ENCODE measurements at places on chromosomes 11 and 22.

- no peak for DNase-seq
Observed at GRCh38 chr11:8002676-8003075, 15.5 kb downstream of the EIF3F start.

- no peak for DNase-seq
Observed at GRCh38 chr11:128488471-128488870, 98.9 kb downstream of the ETS1 start.

DNA sequence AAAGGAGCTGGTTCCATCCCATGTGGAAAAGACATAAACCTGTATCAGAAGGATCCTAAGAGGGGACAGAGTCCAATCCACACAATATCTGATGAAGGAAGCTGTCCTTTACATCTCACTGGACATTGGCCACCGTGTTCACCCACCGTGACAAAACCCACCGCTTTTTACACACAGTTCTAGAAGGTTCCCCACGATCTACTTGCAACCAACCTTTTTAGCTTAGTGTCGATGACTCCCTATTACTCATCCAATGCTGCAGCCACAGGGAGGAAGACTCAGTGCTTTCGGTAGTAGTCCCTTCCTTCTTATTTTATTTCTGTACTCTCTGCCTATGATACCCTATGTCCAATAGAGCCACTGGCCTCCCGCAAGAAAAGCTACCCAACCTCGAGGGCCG lies 65.4 kb downstream of the MAPK1 start:
- no peak for DNase-seq

DNA sequence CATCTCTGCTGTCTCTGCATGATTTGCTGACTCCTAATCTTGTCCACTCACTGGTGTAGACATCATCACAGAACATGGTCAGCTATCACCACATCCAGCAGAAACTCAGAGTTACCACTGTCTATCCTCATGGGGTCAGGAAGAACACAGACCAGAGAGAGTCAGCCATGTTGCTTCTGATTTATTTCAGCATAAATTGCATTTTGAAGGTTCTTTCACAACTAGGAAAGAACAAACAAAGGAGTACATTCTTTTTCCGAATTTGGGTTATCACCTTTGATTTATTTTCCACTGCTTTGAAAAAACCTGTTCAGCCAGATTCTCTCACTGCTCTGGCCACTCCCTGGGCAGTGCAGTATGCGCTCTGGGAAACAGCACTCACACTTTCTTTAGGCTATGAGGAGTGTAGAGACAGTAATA lies 172.0 kb upstream of the MTMR2 start:
- DNase-seq: no peak

DNA sequence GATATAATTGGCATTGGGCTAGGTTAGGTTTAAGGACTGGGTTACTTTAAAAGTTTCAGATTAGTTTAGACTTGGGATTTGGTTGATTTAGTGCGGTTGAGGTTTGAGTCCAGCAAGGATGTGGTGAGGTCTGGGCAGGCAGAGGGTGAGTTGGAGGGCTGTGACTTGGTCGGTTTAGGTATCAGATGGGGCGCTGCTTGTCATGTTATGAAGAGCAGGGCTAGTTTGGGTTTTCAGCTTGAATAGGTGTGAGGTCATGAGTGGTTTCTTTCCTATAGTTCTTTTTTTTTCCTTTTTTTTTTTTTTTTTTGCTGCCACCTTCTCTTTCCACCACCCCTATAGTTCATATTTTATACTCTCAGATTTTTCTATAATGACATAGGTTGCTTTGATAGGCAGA lies 4.8 kb downstream of the CLCF1 start:
- no peak for DNase-seq

DNA sequence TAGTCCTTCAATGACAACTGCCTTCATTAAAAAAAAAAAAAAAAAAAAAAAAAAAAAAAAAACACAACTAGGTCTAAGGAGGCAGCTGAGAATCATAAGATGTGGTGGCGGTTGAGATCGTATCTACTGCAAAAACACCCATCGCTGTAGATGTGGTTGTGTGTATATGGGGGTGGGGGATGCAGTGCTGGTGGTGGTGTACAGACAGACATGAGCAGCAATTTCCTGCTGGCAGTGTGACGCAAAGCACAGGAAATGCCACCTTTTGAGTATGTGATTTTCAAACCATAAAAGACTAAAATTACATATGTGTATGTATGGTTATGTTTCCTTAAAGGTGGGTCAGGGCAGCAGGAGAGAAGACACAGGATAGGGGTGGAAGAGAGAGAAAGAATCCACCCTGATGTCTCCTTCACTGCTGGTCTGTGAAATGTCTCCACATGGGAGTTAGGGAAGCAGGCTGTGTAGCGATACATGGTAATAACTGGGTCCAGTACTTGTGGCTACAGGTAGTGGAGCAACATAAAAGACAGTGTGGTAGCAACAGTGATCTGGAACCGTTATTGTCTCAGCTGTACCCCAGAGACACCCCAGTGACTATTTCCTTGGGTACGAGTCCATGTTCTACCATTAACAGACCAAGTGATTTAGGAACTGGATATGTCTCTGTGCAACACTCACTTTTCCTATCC lies 57.9 kb downstream of the SYTL2 start:
- DNase-seq: peak; percentile 80

DNA sequence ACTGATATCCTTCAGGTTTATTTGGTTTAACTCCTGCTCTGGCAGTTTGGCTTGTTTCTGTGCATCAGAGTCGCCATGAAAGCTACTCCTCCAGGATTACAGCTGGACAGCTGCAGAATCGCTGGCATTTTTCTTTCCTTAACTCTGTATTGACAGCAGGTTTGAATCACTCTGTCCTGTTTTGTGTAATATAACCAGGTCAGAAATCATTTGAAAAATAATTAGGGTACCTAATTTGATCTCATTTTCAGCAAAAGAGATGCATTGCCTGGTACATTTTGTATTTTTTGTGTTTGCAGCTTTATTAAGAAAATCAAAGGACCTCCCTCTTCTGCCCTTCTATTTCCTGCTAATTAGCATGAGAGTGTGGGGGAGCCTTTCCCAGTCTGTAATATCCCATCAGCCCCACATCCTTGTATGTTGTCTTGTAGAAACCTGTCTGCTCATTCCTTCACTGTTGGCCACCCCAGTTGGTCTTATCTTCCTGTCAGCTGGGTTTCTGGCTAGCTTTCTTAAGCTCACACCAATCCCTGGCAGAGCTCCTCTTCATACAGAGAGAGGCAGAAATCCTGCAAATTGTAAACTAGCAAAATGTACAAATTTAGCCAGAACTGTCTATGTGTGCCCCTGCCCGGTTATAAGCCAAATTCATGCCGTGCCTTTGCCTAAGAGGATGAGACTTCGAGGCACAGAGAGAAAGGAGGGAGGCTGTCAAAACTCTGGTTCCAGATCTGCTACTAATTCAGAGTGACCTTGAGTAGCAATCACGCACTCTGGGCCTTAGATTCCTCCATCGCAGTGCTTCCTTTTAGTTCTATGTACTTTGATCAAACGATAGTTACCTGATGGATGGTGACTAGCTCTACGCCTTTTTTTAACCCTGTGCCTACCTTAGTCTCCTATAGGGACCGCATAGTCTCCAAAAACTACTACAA lies 200.6 kb downstream of the NAV2 start:
- no peak for DNase-seq

DNA sequence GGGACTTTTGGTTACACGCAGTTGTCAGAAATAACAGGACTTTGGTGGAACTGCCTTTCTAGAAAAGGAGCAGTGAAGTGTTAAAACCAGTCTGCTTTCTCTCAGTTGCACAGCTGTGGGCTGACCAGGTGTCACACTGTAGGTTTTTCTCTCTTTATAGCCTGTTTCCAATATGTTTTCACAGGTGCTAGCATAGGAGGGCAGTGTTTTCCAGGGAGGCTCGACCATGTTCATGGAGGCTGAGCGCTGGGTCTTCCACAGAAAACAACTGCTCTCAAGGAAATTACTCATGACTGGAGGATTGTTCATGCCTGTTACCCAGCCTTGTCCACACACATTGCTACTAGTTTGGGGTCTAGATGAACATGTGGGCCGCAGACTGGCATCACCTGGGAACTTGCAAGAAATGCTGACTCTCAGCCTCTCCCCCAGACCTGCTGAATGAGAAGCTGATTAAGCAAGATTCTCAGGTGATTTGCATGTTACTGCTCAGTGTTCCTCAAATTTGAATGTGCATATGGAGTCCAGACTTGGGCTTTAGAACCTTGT lies 157.7 kb downstream of the MAML2 start:
- DNase-seq: no peak

GRCh38 chr22:29218758-29219408 lies 13.2 kb downstream of the EMID1 start:
- no peak for DNase-seq

DNA sequence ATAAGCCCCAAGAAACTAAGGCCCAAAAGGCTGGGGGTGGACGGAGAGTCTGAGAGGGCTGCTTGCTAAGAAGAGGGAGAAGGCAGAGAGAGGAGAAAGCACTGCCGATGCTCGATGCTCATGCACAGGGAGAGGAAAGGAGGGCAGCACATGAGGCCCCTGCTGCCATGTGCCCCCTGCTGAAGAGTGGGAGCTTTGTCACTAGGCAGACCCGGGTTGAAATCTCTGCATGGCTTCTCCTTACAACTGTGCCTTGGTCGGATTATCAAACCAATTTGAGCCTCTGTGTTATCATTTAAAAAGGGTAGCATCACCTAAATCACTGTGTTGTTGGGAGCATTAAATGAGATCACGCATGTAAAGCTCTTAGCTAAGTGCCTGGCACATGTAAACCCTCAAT lies 330.5 kb downstream of the NXPE2 start:
- no peak for DNase-seq

GRCh38 chr11:35281169-35281688 lies 138.1 kb downstream of the SLC1A2 start:
- no peak for DNase-seq

- no peak for DNase-seq
Observed at GRCh38 chr11:97237151-97237550, 847.3 kb downstream of the JRKL start.

- no peak for DNase-seq
Observed at GRCh38 chr11:118497831-118498230, 29.4 kb upstream of the TTC36 start.

GRCh38 chr11:6129011-6129410 lies 21.5 kb downstream of the OR56B4 start:
- no peak for DNase-seq

GRCh38 chr22:45291061-45291930 lies 6.5 kb downstream of the UPK3A start:
- no peak for DNase-seq

DNA sequence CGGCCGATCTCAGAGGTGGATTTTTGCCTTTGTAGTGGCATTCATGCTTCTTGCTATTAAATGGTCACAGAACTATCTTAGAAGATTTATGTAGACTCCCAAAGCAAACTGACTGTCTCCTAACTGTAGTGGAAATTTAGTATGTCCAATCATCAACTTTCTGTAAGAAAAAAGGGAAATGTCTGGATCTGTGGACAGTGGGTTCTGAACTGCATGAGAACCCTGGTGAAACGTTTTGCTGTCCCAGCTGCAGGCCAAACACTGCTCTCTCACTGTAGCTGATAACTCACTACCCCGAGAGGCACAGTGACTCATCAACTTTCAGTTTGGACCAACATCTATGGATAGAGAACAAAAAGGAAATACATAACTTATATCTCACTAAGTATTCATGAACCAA lies 387.1 kb downstream of the SOX6 start:
- no peak for DNase-seq

- DNase-seq: no peak
Observed at GRCh38 chr22:29344137-29344536, 28.6 kb upstream of the RASL10A start.

DNA sequence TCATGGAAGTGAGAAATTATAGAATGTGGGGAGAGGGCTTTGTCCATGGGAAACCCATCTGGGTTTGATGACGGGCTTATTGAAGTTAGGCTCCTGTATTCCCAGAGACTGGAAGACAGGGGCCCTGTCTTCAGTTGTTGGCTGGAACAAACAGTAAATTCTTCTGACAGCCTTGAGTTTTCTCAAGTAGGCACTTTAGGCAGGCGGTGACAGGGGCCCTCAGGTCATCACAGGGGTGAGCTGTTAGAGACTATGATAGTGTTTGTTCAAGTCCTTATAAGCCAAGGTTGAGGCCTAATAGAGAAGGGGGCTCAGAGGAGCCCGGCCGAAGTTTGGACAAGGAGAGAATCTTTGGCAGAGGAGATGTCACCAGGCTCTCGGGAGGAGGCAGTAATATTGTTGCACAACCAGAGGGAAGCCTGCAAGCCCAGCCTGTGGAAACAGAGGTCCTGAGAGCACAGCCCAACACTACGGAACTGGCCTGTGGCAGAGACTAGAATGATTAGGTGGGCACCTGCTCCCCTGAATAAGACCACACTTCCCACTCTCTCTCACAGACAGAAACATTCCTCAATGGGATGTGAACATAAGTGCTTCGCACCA lies 20.2 kb upstream of the IL17RA start:
- DNase-seq: no peak

- no peak for DNase-seq
Observed at GRCh38 chr22:48700180-48700565, 1127.5 kb downstream of the BRD1 start.

DNA sequence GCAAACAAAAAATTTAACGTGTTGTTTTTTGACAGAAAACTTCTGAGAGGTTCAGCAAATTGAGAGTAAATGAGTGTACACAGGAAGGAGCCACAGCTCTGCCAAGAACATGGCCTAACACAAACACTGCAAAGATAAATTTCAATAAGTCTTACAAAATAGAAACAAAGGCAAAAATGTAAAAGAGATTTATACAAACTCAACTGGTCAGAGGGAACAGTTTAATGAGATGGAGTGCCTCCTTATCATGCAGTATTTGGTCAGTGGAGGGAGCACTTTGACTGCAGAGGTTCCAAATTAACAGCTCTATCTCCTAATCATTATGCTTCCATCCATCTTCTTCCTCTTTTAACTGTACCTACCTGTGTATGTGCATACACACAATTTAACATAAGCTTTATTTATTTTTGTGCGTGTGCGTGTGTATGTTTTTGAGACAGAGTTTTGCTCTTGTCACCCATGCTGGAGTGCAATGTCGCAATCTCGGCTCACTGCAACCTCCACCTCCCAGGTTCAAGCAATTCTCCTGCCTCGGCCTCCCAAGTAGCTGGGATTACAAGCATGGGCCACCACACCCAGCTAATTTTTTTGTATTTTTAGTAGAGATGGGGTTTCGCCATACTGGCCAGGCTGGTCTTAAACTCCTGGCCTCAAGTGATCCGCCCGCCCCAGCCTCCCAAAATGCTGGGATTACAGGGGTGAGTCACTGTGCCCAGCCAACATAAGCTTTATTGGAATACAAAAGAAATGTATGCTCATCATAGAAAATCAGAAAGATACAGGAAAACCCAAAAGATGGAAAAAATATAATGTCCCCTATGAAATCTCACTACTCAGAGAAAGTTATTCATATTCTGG lies 111.9 kb downstream of the MRTFA start:
- no peak for DNase-seq

- no peak for DNase-seq
Observed at GRCh38 chr22:24405631-24406321, 21.6 kb upstream of the ADORA2A start.

DNA sequence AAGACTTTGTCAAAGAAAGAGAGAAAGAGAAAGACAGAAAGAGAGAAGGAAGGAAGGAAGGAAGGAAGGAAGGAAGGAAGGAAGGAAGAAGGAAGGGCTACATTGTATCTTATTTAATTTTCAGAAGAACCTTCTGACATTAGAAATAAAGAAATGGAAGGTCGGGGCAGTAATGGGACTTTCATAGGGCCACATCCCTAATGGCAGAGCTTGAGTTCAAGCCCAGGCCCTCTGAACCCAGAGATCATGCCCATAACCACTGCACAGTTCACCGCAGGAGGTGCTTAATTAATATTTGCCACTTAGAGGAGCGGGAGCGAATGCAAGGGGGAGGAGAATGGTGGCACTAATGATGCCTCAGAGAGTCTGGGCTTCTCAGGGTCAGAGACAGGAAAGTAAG lies 233.3 kb downstream of the MN1 start:
- no peak for DNase-seq
